Astrocyte of the cerebellum (primary cell): ENCODE measurements at places on chromosomes 6 and 20.

DNA sequence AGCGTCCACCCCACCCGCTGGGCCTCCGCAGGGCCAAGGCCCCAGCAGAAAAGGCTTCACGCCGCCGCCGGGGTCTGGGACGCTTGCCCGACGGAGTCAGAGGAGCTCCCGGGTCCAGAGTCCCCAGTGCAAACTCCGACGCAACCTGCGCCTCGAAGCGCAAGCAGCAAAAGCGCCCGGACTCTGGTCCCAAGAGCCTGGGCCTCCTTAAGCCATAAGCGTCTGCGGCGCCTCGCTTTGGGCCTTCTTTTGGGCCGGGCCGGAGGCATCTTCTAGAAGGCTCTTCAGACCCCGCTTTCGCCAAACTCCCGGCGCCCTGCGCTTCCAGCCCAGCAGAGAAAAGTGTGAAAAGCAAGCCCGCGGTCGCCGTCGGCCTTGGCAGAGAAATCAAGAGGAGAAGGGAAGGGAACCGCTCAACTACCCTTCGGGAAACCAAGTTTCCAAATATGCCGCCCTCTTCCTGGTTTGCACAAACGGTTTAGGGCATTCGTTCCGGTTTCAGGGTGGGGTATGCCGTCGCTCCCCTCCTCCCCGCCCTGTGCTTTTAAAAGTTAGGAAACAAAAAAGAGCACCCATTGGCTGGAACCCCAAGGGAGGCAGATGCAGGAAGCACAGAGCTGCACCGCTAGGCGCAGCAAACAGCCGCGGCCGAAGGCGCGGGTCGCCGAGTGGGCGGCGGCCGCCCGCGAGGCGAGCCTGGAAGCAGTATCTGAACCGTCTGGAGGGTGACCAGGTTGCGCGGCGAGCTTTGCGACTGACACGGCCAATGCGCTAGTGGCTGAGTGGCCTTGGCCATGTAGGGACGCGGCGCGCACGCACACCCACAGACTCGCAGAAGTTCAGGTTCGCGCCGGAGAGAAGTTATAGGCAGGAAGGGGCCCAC is 1.2 kb downstream of the TBX18 start:
- no peak for DNase-seq

DNA sequence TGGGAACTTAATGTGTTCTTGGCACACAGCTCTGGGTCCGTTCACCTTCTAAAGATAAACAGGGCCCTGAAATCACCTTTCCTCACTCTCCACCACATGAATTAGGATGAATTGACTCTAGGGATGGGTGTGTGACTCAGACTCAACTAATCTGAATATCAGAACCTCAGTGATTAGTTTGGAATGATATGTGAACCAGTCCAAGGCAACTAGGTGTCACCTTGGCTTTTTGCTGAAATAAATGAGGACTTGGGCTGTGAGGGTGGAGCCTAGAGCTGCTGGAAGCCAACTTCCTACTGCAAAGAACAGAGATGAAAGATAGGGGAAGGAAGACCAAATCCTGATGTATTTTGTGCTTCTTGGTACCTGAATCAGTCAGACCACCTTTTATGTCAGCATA is 132.0 kb upstream of the RNF24 start:
- no peak for DNase-seq

- no peak for DNase-seq
Observed at GRCh38 chr6:20691185-20691584, 156.9 kb downstream of the CDKAL1 start.

DNA sequence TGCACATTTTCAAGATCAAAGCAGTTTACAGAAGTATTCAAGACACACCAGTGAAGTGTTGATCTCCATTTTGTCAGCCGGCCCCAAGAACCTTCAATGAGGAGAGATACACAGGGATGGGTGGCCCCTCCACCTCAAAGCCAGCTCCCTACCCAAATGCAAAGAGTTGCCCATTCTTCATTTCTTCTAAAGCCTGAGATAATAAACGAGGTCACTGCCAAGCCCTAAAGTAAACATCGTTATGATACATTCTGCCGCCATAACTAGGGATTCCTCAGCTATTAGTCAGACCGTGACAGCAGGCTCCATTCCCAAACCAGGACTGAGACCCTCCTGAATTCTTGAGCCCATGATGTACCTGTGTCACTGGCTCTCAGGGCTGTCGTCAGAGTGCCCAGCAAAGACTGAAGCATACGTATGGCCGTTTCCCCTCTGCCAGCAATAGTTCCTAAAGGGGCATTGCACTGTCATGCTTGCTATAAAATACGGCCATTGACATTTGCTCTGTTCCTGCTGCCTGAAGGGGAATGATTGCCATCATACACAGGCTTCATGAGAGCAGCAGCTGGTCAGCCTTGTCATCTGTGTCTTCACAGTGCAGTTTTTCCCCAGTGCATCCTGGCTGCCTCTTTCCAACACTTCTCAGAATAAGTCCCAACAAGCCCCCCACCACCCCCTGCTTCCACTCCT is 41.7 kb downstream of the ISM1 start:
- DNase-seq: no peak

- no peak for DNase-seq
Observed at GRCh38 chr20:9615118-9615517, 100.7 kb downstream of the LAMP5 start.

- no peak for DNase-seq
Observed at GRCh38 chr20:3250091-3250504, 11.1 kb upstream of the SLC4A11 start.

DNA sequence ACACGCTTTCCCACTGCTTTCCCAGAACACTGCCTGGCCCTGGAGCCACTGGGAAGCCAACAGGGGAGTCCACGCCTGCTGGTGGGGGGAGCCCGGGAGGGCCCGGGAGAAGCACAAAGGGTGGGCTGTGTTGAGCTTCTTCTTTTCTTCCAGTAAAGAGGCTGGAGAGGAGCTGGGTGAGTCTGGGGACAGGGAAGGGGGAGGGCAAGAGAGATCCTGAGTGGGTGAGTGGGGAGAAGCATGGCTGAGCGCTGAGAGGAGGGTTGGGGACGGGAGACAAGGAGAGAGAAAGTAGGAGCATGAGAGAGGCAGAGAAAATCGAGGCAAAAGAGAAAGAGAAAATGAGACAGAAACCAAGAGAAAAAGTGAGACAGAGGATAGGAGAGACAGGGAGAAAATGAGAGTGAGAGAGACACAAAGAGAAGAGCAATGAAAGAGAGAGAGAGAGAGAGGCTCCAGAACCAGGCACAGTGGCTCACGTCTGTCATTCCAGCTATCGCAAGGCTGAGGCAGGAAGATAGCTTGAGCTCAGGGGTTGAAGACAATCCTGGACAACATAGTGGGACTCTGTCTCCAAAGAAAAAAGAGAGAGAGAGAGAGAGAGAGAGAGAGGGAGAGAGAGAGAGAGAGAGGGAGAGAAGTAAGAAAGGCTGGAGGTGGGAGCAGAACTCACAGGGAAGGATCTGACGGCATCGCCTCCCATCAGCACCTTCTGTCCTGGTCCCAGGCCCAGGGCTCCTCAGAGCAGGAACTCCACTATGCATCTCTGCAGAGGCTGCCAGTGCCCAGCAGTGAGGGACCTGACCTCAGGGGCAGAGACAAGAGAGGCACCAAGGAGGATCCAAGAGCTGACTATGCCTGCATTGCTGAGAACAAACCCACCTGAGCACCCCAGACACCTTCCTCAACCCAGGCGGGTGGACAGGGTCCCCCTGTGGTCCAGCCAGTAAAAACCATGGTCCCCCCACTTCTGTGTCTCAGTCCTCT is 2.0 kb downstream of the LST1 start:
- no peak for DNase-seq

GRCh38 chr6:56802584-56802983 is 152.3 kb upstream of the BEND6 start:
- DNase-seq: peak; percentile 81
